ENCODE measurements at places on chromosomes 7 and 10. TPM values are rescaled to one million over a fixed set of nuclear protein-coding genes. Genes with fewer than 3 reads are reported as not detected.

GRCh38 chr10:13654118-13654830 is 67.5 kb downstream of the PRPF18 start:
- no peak for DNase-seq

GRCh38 chr7:155422599-155423336 is 35.2 kb upstream of the EN2 start:
- DNase-seq, result no peak

DNA sequence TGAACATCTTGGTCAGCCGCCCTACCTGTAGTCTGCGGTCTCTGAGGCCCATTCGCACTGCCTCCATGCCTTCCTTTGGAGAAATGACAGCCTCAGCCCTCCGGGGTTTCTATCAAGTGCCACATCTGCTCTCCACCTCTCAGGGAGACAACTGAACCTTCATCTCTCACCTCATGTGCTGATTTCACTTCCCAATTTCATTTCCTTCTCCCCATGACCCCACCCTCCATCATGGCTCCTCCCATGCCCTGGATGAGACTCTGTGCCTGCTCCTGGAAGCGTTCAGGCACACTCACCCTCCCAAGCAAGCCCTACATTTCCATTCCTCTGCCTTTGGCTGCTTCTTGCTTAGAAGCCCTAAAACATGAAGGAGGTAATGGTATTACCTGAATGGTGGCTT is 7.8 kb upstream of the SCD start:
- no peak for DNase-seq

DNA sequence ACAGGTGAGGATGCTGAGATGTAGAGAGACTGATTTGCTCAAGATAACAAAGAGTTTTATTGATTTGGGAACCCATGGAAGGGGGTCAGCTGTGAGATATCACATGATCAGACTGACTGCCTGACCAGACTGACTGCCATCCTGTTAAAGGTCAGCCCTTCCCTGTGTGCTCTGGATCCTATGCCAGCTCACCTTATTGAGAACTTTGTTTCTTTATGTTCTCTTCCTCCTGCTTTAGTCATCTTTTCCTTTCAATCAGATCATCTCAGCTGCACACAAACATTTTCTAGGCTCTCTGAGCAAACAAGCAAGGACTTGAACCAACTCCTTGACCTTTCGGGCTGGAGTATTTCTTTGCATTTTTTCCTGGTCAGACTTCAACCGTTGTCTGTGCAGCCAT is 50.0 kb upstream of the MTPN start:
- no peak for DNase-seq

- DNase-seq, result no peak
These were observed 597.5 kb upstream of the PCDH15 start for GRCh38 chr10:55398497-55398882.

DNA sequence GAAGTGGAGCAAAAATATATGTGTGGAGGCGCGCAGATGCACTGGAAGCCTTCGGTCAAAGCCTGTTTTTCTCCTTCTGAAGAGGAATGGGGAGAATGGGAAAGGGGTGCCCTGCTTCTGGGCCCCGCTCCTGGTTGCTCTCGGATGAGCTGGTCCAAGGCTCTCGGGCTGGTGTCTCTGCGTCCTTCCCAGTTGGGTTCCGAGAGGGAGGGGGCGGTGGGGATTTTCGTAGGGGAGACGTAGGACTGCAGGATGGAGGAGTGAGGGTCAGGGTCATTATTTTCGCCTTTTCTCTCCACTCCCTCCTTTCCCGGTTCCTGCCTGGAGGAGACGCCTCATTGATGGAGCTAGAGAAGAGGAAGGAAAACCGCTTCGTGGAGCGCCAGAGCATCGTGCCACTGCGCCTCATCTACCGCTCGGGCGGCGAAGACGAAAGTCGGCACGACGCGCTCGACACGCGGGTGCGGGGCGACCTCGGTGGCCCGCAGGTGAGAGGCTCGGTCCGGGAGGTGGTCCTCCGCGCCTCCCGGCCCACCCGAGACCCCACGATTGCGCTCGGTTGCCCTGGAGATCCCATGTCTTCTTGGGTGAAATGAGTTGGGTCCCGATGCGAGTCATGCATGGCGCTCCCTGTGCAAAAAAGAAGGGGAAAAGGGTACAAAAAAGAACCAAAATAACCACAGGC is 790 bp downstream of the ADAM22 start:
- DNase-seq, result no peak

DNA sequence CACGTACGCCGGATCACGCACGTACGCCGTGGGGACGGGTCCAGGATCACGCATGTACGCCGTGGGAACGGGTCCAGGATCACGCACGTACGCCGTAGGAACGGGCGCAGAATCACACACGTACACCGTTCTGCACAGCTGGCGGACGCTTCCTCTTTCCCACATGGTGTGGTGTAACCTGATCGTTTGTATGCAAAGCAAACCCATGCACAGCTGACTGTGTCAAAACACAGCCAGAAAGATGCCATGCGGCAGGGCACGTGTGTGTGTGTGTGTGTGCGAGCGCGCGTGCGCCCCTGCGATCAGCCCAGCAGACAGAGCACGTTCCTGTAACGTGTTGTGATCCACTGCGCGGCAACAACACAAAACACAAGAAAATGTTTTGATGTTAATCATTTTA is 573.6 kb downstream of the DNAJB6 start:
- no peak for DNase-seq

- no peak for DNase-seq
These were observed 8.8 kb downstream of the LIMK1 start for GRCh38 chr7:74092321-74092963.

- DNase-seq, result peak; percentile 68
These were observed 32.2 kb upstream of the PCBD1 start for GRCh38 chr10:70920519-70920918.

DNA sequence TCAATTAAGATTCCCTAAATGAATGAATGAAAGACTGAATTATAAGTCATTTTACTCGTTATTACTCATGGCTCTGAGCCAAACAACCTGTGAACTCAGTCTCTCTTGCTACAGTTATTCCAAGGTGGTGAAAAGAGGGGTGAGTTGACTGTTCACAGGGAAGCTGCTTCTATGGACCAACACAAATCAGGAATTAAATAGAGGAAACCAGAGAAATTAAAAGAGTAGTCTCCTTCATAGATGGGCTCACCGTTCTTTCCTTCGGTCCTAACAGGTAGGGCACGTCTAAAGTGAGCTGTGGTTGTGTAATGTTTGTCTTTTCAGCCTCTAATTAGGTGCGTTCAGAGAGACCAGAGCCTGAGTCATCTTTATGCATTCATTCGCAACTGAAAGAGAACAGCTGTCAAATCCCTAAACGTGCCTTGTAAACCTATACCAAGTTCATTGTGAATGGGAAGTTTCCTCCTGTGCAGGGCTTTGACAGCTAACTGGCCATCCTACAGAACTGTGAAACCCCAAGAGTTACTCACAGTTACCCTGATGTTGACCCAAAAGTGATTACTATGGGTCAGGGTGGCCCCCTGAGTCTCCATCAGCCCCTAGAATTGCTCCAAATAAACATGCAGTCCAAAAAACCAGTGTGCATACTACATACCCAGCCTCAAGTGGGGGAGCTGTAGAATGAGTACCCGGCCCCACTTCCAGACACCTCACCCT is 18.2 kb upstream of the C10orf53 start:
- DNase-seq, result peak; percentile 27

DNA sequence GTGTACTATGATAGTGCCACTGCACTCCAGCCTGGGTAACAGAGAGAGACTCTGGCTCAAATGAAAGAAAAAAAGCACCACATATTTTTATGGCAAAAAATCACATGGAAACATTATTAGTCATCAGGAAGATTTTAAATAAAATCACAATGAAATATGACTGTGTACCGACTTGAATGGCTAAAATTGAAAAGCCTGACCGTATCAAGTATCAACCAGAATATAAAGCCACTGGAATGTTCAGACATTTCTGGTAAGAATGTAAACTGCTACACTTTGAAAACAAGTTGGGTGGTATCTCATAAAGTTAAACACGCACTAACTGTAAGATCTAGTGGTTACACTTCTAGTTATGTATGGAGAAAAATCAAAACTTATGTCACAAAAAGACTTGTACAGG is 306.7 kb upstream of the MBL2 start:
- peak; percentile 89 for DNase-seq

GRCh38 chr10:69279110-69279509 is 814 bp downstream of the HK1 start:
- DNase-seq, result no peak

GRCh38 chr10:21694631-21695030 is 160.6 kb downstream of the MLLT10 start:
- DNase-seq, result no peak

- peak; percentile 67 for DNase-seq
These were observed 64.0 kb downstream of the TACR2 start for GRCh38 chr10:69352569-69353264.

DNA sequence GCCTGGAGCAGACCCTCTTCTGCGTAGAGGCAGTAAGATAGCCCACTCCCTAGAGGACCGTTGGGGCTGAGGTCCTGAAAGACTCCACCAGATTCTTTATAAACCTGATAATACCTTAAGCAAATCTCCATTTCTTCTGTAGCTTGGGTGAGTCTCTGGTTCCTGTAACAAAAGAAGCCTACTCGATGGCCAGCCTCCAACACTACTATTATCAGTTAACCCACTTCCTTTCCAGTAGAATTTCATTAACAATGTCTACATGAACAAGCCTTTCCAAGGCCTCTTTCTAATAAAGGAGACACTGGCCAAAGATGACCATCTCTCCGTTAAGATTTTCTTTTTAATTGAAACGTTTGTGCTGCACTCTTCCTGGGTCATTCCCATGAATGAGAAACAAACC is 201.7 kb upstream of the KCTD7 start:
- DNase-seq, result no peak

- no peak for DNase-seq
These were observed 91.4 kb downstream of the CARD11 start for GRCh38 chr7:2952316-2952715.

DNA sequence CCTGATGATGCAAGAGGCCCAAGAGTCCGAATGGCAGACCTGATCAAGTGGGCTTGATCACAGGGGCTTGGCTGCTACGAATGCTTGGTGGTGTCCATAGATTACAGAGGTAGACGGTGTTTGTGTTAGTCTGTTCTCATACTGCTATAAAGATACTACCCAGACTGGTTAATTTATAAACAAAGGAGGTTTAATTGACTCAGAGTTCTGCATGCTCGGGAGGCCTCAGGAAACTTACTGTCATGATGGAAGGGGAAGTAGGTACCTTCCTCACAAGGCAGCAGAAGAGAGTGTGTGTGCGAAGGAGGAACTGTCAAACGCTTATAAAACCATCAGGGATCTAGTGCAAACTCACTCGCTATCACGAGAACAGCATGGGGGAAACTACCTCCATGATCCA is 268.9 kb upstream of the KLF6 start:
- no peak for DNase-seq

DNA sequence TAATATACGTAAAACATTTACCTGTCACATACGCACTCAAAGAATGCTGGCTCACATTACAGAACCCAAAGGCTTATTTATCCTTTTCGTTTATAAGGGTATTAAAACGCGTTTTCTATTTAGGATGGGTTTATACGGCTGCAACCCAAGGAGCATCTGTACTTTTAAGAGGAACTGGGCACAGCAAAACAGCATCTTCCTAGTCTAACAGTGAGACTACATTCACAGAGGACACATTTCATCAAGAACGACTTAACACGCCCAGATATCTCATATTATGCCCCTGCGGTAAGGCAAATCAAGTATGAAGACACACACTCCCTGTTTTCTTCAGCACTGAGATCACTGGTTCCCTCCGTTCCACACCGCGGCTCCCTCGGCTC is 533 bp upstream of the DMTF1 start:
- DNase-seq, result no peak

DNA sequence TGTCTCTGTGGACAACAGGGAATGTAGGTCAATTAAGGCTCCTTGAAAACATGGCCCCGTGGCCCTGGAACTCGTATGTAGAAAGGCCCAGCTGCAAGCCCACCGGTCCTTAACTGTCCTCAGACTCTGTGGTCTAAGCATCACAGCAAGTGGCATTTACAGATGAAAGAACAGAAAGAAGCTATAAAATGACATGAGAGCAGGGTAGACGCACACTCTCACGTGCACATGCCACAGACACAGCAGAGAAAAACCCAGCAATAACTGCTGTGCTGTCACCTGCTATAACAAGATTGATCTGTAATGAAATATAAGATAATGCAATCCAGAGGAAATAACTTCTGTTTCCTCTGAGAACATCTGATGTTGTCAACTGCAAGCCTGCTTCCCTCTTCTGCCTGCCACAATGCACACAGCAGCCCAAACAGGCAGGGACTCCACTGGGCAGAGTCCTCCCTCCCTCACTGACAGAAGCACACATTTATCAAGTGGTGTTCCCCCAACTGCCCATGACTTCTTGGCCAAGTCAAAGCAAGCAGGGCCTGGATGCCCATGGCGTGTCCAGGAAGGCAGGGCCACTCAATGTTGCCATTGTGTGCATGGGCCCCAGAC is 63.9 kb downstream of the GFRA1 start:
- DNase-seq, result no peak

C1QL3 gene
- not detected for total RNA-seq

C10orf53 gene
- not detected for total RNA-seq

TRIM56 gene
- total RNA-seq, result 10.6 TPM

ZCWPW1 gene
- 2.2 TPM for total RNA-seq

GIMAP7 gene
- total RNA-seq, result not detected

OR6B1 gene
- not detected for total RNA-seq

KLF14 gene
- not detected for total RNA-seq

SFMBT2 gene
- 2.1 TPM for total RNA-seq
